Right atrium auricular region (tissue), 2 donors: ENCODE measurements at places on chromosomes 3 and 15. TPM values are rescaled to one million over a fixed set of nuclear protein-coding genes. Genes with fewer than 3 reads are reported as not detected.

CLDN16 gene
- total RNA-seq = 0.16 TPM

GOLGA8N gene
- 3.3 TPM for total RNA-seq

DNA sequence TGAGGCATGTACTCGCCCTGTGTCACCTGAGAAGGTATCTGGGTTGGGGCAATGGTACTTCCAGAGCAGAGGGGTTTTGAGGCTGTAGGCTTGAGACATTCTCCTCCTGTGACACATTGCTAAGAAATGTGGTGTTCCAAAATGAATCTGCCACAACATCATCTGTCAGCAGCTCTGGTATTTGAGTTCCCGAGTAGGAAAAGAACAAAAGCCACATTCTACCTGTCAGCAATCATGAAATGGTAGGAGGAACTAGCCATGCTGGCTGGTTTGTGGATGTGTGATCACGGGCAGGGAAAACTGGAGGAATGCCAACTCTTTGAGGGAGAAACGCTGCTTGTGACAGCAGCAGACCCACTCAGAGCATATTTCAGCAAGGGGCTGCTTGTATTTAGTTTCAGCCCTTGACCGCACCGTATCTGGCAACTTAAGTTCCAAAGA is 579.4 kb upstream of the TBL1XR1 start:
- DNase-seq = no peak

ASB14 gene
- not detected for total RNA-seq

TMEM207 gene
- not detected for total RNA-seq

GOLGA6L7 gene
- not detected for total RNA-seq

DNA sequence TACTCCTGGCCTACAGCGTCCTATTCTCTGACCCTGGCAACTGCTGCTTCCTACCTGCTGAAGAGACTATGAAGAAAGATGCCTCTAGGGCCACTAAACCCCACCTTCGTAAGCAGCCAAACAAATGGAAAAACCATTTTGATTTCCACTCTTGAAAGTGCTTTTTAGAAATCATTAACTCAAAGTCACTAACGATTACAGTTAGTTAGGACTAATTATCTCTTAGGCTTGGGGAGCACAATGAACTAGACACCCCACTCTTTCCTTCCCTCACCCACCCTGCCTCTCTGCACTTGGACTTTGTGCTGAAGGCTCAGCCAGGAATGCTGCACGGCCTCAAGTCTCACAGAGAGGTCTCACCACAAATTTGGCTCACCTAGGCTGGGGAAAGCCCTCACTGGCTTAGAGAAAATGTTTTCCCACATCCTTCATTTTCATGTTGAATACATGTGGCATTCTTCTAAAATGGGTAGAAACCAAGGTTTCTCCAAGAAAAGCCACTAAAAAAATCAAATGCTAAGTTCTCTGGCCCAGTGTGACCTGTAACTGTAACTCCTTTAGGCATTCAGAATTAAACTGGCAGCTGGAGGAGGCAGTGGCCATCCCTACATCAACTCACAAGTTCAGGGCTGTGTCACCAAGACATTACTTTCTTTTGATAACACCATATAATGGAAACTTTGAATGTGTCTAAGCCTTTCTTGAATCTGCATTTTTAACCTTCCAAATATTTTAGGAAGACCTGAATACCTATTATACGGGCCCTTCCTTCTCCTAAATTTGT is 47.1 kb downstream of the NPTN start:
- DNase-seq = no peak

DNA sequence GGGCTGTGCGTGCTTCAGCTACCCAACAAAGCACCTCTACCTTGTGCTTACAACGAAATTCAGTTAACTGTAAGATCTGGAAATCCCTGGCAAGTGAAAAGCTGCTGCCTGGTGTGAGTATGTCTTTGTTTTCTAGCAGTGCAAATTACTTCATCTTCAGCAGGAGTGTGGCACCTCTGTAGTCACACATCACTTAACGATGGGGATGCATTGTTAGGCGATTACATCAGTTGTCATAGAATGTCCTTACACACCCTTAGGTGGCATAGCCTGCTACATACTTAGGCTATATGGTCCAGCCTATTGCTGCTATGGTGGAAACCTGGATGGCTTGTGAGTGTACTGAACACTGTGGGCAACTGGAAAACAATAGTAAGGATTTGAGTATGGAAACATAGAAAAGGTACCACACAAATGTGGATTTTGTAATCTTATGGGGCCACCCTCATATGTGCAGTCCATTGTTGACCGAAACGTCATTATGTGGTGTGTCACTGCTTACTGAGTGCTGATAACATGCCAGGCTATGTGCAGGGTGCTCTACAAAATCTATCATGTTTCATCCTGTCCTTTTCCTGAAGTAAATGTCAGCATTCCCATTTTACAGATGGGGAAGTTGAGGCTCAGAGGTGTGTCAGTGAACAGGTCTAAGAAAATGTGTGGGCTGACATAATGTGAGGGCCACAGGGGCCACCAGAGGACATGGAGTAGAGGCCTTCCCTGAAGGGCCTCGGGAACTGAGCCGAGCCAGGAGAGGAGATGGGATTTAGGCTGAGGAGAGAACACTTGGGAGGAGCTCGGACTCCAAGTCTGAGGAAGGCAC is 173.5 kb downstream of the VGLL4 start:
- no peak for DNase-seq

THSD4 gene
- total RNA-seq = 85.3 TPM
